ENCODE measurements at places on chromosomes 11 and 22.

- DNase-seq: no peak
Observed at GRCh38 chr11:84256618-84257017, 970.5 kb upstream of the CCDC90B start.

GRCh38 chr11:10931761-10932670 is 74.2 kb upstream of the ZBED5 start:
- no peak for DNase-seq

- DNase-seq: no peak
Observed at GRCh38 chr22:19117111-19117512, 5.1 kb downstream of the DGCR2 start.

DNA sequence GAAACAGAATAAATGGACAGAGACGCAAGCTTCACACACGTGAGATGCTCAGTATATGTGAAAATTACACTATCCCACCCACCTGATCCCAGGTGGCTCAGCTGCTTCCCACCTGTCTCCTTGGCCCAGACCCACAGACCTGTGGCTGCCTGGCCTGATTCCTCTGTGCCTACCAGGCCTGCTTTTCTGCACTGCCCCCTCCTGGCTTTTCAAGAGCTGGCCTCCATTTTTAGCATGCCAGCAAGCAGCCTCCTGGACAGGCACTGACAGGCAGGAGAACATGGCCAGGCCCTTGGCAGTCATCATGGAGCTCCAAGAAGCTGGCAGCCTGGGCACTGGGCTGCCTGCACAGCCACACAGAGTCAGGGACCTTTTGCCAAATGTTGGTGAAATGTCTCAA is 79.5 kb upstream of the HMGXB4 start:
- DNase-seq: no peak

DNA sequence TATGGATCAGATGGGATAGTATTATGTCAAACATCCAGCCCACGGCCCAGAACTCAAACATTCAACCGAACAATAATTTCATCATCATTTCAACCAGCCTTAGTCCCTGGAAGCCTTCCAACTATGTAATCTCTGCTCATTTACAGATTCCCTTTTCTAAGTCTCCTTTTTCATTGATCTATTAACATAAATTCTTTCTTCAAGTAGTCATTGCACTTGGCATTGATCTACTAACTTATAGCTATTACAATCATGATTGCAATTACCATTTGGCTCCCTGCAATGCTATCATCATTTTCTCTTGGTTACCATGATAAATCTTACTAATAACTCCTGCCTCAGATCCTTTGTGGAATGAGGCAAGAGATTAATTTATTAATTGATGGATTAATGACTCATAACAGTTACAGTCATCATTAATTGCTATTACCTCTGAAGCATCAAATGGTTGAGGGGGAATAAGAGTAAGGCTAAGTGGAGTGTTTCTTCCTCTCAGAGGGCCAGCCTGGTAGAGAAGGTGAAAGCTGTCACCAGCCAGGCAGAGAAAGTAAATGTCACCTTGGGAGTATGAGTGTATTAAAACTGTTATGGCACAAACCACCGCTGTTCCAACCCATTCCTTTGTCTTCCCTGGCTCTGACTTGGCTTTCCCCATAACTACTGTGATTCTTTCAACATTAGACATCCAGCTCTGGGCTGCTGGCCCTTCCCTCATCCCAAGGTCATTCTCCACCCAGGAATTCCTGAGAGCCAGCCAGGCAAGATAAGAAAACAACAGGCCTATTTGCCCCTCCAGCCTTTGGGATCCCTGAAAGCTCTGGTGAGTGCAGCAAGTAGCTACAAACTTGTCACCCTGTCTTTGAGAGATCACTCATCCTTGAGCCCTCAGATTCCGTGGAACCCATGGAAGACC is 174.7 kb downstream of the RRAS2 start:
- DNase-seq: no peak

- no peak for DNase-seq
Observed at GRCh38 chr11:120055646-120056045, 82.3 kb downstream of the TRIM29 start.

- DNase-seq: no peak
Observed at GRCh38 chr11:100674212-100674611, 12.9 kb upstream of the ARHGAP42 start.

GRCh38 chr11:19345519-19345847 is 104.7 kb upstream of the E2F8 start:
- no peak for DNase-seq

- no peak for DNase-seq
Observed at GRCh38 chr11:59574932-59575502, 40.6 kb downstream of the OSBP start.

- DNase-seq: no peak
Observed at GRCh38 chr11:3188496-3189195, 23.5 kb upstream of the OSBPL5 start.

DNA sequence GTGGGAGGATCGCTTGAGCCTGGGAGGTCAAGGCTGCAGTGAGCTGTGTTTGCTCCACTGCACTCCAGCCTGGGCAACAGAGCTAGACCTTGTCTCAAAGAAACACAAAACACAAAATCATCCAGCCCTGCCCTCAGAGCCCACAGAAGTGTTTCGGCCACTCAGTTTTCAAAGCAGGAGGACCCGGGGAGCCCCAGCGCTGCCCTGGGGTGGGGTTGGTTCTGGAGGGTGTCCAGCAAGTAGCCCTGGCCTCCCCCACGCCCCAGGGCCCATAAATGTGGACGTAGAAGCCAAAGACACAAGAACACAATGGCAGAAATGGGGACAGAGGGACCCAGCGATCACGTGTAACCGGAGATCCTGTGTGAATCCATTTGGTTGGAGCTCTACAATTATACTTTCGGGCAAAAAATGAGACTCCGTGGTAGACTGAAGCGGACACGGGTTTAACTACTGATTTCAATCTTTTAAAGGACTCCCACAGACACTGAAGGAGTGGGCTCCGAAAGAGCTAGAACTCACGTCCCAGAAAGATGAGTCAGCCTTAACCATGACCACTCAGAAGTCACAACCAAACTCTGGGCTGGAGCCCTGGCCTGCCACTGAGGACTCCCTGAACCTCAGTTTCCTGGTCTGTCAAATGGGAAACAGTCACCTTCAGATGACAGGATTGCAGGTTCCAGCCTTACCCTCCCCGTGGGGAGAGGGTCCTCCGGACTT is 9.0 kb upstream of the CYTH4 start:
- DNase-seq: peak; percentile 53

GRCh38 chr11:70397336-70397982 is 870 bp upstream of the CTTN start:
- no peak for DNase-seq

DNA sequence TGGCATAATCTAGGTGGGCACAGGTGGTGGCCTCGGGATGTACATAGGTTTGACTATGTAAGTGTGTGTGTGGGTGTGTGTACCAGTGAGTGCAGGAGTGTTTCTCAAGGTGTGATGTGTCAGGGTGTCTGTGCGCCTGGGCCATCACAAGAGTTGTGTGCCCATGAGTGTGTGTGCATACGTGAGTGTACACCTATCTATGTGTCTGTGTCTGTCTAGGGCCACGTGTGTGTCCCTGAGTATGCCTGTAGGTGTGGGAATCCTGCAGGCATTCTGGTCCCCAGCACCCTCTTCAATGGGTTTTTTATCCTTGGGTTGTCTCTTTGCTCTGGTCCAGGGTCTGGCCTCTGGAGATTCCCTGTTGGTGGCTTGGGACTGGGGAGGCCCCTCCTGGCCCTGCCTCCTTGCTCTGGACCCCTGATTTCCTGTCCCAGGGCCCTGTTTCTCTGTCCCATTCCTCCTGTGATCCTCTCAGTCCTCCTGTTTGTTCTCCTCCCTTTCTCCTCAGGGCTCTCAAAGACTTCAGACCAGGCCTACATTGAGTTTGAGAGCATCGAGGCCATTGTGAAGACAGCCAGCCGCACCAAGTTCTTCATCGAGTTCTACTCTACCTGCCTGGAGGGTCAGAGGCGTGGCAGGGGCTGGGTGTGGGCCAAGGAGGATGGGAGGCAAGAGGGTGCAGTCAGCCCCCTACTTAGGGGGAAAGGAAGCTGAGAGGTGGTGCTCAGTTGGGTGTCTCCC is 9.4 kb downstream of the INPPL1 start:
- no peak for DNase-seq

DNA sequence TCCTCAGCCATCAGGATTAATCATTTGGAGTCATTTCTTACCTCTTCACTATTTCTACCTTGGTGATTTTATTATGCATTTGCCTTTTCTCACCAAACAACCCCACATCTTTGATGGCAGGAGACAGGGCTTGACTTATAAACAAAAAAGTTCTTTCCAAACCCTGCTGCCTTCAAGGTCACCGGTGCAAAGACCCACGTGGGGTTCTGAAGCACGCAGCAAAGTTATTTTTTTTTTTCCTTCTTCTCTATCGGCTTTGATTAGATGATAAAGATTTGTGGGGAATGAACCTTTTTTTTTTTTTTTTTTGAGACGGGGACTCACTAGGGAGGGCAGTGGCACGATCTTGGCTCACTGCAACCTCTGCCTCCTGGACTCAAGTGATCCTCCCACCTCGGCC is 44.1 kb downstream of the DRG1 start:
- no peak for DNase-seq

Measured in non-pigmented ciliary epithelial cell (primary cell).